ENCODE measurements at places on chromosomes 6 and 20.

GRCh38 chr6:102023977-102024657 is 630.6 kb downstream of the GRIK2 start:
- DNase-seq: no peak

GRCh38 chr20:37816726-37817125 is 86.2 kb upstream of the VSTM2L start:
- DNase-seq: no peak

- no peak for DNase-seq
Measured at GRCh38 chr6:142058551-142059290, 74.0 kb upstream of the GJE1 start.

DNA sequence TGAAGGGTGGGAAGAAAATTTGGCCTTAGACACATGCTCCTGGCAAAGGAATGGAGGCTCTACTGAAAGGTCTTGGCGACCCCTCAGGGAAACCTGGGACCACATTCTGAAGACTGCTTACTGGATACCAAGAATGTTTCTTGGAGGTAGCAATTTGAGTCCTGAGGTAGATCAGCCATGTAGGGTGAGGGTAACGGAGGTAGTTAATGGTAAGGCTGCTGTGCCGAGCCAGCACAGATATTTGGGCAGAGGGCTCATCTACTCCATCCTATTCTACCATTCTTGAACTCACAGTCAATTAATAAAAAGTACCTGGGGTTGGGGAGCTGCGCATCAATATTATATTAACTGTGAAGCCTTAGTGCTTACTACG is 401 bp upstream of the PHF3 start:
- DNase-seq: peak; percentile 11

DNA sequence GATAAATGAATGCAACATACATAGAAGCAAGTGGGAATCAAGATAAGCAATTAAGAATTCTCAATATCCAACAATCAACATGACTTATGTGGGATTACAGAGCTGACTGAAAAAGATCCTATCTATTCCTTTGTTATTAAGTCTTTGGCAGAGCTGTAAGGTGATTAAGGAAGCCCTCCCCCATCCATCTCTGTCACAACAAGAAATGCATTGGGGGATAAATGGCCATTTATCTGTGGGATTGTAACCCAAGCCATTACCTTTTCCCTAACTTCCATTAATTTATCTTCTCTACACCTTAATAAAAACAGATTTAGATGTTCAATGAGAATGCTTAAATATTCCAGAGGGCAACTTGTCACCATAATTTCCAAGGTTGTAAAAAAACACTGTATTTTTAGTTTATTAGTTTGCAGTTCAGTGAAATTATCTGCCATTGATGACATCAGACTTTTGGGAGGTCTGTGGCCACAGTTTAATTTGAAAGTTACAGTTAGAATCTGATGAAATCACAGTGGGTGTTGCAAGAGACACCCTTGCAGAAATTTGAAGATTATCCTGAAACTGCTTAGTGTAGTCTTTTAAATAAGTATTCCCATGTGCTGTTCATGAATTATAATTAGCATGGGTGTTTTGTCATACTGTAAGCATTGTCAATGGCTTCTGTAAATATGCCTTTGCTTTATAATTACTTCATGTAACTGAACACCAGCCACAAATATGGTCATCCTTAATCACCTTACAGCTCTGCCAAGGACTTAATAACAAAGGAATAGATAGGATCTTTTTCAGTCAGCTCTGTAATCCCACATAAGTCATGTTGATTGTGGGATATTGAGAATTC is 49.4 kb upstream of the FYN start:
- DNase-seq: no peak

DNA sequence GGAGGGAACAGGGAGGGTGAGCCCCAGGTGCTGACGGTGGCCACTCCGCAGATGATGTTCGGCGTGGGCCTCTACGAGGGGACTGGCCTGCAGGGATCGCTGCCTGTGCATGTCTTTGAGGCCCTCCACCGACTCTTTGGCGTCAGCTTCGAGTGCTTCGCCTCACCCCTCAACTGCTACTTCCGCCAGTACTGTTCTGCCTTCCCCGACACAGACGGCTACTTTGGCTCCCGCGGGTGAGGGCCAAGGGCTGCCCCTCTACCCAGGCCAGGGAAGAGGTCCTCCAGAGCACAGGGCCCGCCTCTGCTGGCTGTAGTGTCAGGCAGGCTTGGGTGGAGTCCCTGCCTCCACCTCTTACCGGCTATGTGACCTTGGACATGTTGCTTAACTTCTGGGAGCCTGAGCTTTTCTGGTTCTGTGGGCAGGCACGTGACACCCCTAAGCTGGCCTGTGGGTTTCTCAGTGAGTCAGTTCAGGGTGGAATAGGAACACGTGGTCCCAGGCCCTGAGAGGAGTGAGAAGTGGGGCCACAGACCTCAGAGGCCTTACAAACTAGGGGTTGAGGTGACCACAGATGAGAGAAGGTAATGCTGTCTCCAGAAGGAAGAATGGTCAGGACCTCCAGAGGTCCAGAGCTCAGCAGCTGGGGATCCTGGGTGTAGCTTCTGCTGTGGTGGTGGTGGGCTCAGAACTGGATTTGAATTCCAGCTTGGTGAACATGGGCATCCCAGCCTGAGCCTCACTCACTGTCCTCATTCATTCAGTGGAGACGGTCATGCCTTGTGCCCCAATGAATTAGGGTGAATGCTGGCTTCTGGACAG is 11.9 kb downstream of the PCIF1 start:
- no peak for DNase-seq
